ENCODE measurements at places on chromosomes 7 and 10. TPM values are rescaled to one million over a fixed set of nuclear protein-coding genes. Genes with fewer than 3 reads are reported as not detected.

- no peak for ATAC-seq
Observed at GRCh38 chr7:132393789-132394261, 182.4 kb downstream of the PLXNA4 start.

DNA sequence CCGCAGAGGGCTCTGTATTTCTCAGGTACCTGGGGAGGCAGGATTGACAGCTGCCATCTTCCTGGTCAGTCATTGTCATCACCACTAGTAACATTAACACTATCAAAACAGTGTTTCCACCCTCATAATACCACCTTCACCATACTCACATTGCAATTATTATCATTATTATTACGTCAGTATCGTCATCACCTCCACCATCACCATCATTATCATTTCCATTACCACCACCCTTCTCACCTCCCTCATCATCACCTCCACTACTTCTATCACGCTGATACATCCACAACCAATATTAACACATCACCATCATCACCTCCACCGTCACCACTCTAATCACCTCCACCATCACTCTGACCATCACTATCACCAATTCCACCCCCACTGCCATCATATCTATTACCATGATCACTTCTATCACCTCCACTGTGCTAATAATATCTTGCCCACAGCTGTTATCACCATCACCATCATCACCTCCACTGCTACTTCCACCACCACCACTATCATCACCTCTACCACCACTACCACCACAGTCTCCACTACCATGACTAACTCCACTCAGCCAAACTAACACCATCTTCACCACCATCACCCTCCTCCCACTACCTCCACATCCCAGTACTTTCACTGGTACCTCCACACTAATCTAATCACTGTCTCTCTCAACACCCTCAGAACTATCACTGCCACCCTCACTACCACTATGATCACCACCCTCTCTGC is 196.4 kb downstream of the RPS24 start:
- peak; percentile 24 for ATAC-seq

GRCh38 chr7:23074443-23075261 is 30.9 kb upstream of the KLHL7 start:
- no peak for ATAC-seq

- ATAC-seq = no peak
Observed at GRCh38 chr7:15737601-15738000, 51.1 kb upstream of the MEOX2 start.

DNA sequence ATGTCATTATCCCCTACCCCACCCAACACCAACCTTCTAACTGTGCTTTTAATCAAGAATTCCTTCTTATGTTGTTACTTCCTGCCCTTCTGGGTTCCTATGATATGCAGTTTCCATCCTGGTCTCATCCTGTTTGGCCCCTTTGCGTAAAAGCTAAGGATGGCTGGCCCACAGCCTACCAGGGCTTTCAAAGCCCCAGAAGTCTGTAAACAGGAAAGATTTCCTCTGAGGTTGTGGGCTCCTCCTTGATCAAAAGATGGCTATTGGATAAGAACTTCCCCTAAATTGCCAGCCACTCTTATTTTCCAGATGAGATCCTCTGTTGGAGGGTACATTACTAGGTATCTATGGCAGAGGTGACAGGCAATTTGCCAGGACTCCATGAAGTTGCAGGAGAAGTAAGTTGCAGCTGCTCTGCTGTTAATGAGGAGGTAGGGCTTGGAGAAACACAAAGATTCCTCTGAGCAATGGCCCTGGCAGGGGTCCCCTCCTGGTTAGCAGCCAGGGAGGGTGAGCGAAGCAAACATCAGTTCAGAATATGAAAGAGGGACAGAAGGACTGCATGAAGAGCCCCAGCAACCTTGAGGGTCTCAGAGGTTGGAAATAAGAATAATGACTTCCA is 32.1 kb downstream of the NRP1 start:
- ATAC-seq = no peak

DNA sequence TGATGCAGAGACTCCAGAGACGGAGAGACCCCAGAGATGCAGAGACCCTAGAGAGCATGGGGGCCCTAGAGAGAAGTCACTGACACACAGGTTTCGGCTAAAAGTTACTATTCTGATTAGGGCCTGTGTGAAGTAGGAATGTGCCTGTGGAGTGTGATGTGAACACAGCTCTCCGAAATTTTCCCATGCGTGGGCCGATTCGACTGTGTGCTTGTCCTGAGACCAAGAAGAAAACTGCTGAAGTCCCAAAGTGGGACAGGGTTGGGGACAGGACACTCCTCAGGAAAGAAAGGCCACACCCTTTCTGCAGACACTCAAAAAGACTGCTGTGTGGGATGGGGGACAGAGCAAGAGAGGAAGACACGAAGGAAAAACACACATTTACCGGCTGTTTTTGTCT is 533.5 kb downstream of the PTPRN2 start:
- no peak for ATAC-seq

DNA sequence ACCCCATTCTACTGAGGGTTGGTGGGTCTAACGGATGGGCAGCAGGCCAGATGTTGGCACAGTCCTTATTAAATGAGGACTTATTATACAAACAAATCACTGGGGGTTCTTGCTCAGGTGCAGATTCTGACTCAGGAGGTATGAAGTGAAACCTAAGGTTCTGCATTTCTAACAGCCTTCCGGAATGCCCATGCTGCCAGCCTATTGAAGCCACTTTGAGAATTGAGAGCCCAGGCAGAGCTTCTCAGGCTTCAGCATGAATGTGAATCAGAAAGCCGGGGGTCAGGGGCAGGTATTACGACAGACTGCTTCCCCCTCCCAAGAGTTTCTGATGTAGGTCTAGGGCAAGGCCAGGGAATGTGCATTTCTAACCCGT is 34.1 kb upstream of the NPFFR1 start:
- ATAC-seq = no peak

Gene SAMD9
- 23.1 TPM for total RNA-seq

Gene USP54
- 6.4 TPM for total RNA-seq

Gene FAM237B
- total RNA-seq = not detected

Gene FBXL13
- 1.1 TPM for total RNA-seq

Gene IGFBP3
- 3.6 TPM for total RNA-seq

Gene TMEM72
- total RNA-seq = not detected

All from activated T-helper 17 cell treated with anti-CD3 and anti-CD28 coated beads, Interleukin-2, amount 50 U/mL, for 72 hours (primary cell).